ENCODE measurements at places on chromosomes 1 and 21.

- DNase-seq, result no peak
Observed at GRCh38 chr1:28288487-28288886, 29.2 kb downstream of the SESN2 start.

DNA sequence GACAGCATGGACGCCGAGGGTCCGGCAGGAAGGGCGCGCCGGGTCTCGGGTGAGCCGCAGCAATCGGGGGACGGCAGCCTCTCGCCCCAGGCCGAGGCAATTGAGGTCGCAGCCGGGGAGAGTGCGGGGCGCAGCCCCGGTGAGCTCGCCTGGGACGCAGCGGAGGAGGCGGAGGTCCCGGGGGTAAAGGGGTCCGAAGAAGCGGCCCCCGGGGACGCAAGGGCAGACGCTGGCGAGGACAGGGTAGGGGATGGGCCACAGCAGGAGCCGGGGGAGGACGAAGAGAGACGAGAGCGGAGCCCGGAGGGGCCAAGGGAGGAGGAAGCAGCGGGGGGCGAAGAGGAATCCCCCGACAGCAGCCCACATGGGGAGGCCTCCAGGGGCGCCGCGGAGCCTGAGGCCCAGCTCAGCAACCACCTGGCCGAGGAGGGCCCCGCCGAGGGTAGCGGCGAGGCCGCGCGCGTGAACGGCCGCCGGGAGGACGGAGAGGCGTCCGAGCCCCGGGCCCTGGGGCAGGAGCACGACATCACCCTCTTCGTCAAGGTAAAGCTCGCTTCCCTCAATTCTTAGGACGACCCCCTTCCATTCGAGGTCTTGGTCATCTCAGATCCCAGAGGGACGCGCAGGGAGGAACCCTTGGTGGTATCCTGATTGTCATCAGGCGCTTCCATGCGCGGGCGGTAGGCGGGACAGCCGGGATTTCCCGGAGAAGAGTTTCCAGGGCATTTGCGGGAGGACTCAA is 1.6 kb downstream of the CLIC6 start:
- DNase-seq, result no peak

DNA sequence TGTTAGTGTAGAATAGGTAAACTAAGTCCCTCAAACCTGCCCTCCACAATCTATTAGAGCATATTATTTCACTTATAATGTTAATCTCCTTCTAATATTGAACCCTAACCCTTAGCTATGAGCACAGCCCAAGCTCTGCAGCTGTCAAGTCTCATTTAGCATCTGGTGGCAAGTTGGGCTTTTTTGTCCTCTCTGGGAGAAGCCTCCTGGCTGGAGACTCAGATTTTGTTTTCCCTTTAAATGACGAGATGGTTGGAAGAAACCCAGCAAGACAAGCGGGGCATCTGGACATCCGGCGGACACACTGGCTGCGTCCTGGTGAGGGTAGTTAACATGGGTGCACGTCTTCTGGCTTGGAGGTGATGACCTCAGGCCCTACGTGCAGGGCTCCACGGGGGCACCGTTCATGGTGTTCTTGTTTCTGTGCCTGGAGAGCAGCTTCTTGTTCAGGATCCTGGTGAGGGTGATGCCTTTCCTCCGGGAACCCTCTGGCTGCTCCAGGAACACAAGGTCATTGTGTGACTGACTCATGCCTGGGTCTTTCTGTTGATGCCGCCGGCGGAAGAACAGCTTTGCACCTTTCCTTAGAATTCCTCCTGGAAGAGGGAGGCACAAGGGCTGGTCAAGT is 9.7 kb upstream of the PRDM15 start:
- DNase-seq, result no peak

DNA sequence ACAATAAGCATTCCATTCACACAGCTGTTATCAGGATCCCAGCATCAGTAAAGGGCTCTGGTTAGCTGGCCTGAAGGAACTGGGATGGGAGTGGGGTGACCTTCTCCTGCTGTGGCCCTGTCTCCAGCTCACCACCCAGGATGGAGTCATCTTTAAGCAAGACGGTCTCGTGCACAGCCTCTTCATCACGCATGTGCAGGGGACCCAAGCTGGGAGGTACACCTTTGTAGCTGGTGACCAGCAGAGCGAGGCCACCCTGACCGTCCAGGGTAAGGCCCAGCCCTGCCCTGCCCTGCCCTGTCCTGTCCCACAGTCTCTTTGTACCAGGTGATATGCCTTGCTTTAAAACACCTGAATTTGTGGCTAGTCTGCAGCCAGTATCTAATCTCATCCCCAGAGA is 24.3 kb downstream of the IGFN1 start:
- no peak for DNase-seq

GRCh38 chr1:150563340-150564038 is 14.3 kb downstream of the ADAMTSL4 start:
- no peak for DNase-seq

DNA sequence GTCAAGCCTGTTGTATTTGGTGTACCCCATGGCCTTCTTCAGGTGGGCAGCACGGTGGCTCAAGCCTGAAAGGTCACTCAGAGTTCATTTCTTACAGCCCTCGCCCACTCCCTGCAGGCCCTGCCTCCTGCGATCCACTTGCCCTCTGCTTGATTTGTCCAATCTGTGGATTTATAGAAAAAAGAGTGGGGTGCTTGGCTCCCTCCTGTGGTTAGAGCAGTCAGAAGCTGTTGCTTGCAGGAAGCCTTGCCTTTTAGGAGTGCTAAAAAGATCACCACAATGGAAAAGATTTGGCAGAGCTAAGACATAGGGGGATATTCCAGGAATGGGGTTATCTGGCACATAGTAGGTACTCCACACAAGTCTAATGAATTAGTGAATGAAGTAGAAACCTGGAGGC is 108.0 kb upstream of the TRABD2B start:
- DNase-seq, result no peak

DNA sequence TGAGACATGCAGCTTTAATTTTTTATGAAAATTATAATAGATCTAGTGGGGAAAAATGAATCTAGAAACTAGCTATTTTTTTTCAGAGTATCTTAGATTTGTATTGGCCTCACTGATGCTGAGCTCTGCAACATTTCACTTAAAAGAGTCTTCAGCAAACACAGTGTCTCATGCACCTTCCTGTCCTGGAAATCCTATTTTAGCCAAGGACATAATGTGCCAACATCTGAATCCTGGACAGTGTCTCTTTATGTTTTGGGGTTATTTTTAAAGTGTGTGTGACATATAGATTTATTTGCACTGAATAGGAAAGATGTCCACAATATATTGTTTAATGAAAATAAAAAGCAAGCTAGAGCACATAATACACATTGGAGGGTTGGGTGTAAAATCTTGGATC is 199.1 kb upstream of the FMN2 start:
- no peak for DNase-seq

DNA sequence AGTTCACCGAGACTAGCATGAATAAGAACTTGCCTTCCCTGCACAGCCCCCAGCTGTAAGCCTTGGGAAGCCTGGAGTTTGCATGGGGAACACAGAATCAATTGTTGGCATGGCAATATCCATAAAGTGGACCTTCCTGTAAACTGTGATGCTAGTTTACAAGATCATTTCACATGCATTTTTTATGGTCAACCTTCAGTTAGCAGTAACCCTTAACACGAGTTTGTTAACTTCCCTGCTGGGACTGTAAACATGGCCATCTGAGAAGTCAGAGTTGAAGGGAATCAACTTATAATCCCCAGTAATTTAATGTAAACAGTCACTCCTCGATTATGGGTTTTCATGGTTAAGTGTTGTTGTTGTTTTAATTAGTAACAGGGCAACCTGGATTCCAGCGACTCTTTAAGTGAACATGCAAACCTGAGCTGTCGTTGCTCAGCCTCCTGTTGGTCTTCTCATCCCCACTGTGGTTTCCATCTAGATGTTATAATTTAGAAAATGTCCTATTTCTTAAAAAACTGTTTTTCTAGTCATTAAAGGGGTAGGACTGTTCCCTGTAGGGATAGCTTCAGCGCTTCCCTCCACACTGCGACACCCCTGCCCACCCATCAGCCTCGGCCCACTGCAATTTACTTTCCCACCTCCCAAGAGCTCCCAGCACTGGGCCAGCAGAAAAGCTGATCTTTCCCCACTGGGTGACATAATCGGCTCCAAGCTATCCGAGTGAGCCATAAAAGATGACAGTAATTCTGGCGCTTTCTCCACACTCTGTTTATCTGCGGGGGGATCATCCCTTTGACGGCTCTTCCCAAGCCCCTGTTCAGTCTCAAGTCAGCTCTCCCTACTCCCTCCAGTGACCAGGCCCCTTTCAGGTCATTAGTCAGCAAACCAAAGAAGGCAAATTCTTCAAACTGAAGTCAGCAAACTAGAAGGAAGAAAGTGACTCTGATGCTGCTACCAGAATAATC is 107.6 kb upstream of the IPO9 start:
- DNase-seq, result no peak

GRCh38 chr1:156741481-156741983 is 644 bp upstream of the MRPL24 start:
- no peak for DNase-seq

DNA sequence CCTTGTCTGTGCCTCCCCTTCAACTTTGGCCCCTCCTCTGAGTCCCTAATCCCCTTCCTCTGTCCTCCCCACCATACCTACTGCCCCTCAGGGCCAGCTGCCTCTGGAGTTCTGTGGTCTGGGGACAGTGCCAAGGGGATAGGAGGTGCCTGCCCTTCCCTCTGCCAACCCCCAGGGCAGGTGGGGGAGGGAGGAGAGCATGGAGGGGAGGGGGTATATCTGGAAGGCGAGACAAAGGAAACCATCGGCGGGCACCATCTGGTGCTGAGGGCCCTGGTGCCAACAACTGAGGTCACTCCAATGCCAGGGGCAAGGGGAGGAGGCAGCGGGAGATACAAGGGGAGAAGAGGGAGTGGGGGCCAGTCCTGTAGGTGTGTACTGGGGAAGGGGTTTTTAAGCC is 9.6 kb downstream of the RAB25 start:
- no peak for DNase-seq

- no peak for DNase-seq
Observed at GRCh38 chr1:58818075-58818474, 34.2 kb upstream of the JUN start.

GRCh38 chr1:44747878-44748277 is 8.2 kb downstream of the KIF2C start:
- no peak for DNase-seq
